ENCODE measurements at places on chromosomes 1 and 21. TPM values are rescaled to one million over a fixed set of nuclear protein-coding genes. Genes with fewer than 3 reads are reported as not detected.

- no peak for DNase-seq
- no peaks in the 10 kb centered on the region for H3K4me1 ChIP-seq
- H3K27ac ChIP-seq, result no peak overlapping the region
- no peaks in the 10 kb centered on the region for H3K27me3 ChIP-seq
These were observed 16.3 kb downstream of the LYPLAL1 start for GRCh38 chr1:219189952-219190351.

DNA sequence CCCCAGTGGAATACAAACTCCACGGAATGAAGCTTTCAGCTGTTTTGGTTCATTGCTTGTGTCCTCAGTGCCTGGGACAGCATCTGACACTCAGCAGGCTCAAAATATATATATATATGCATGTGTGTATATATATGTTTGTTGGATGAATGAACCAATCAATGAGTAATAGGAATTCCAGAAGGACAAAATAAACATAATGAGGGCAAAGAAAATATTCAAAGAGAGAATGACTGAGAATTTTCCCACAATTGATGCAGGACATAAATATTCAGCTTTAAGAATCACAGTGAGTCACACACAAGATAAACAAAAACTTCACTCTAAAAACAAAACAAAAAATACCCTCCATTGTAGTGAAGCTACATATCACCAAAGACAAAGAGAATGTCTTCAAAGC lies 64.0 kb downstream of the CHD5 start:
- no peak for DNase-seq
- no peaks in the 10 kb centered on the region for H3K36me3 ChIP-seq
- H3K27me3 ChIP-seq, result no peaks in the 10 kb centered on the region
- H3K4me3 ChIP-seq, result no peak overlapping the region

- peaks cover 32% of the 10 kb centered on the region for H3K4me1 ChIP-seq
- no peak overlapping the region for H3K4me3 ChIP-seq
- peak overlapping the region; percentile 93 for H3K27ac ChIP-seq
- H3K27me3 ChIP-seq, result no peaks in the 10 kb centered on the region
- H3K36me3 ChIP-seq, result no peaks in the 10 kb centered on the region
These were observed 34.6 kb downstream of the CFAP57 start for GRCh38 chr1:43206600-43207228.

GRCh38 chr1:184190616-184191015 lies 139.1 kb downstream of the TSEN15 start:
- DNase-seq, result no peak
- no peaks in the 10 kb centered on the region for H3K36me3 ChIP-seq
- H3K27ac ChIP-seq, result no peak overlapping the region
- H3K27me3 ChIP-seq, result no peaks in the 10 kb centered on the region

DNA sequence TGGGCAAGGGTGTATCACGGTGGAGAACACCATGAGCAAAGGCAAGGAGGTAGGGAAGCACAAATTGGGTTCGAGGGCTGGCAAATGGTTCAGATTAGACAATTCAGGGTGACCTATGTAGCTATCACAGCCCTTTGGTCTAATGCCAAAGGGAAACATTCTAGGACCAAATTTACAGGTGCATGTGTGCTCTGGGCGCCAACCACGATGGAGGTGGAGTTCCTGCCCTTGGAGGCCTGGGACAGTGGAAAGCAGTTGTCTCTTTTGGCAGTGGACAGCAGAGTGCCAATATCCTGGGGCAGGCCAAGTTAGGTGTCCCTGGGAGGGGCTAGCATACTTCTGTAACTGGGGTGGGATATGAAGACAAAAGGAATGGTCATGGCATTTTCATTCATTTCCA lies 40.1 kb downstream of the IGFN1 start:
- H3K27ac ChIP-seq, result no peak overlapping the region
- H3K4me1 ChIP-seq, result no peaks in the 10 kb centered on the region
- DNase-seq, result no peak
- no peaks in the 10 kb centered on the region for H3K36me3 ChIP-seq

GRCh38 chr1:94113589-94114226 lies 7.2 kb downstream of the ABCA4 start:
- H3K36me3 ChIP-seq, result no peaks in the 10 kb centered on the region
- H3K27me3 ChIP-seq, result no peaks in the 10 kb centered on the region
- H3K4me1 ChIP-seq, result peaks cover 43% of the 10 kb centered on the region
- DNase-seq, result no peak
- peak overlapping the region; percentile 63 for H3K27ac ChIP-seq
- no peak overlapping the region for H3K4me3 ChIP-seq

DNA sequence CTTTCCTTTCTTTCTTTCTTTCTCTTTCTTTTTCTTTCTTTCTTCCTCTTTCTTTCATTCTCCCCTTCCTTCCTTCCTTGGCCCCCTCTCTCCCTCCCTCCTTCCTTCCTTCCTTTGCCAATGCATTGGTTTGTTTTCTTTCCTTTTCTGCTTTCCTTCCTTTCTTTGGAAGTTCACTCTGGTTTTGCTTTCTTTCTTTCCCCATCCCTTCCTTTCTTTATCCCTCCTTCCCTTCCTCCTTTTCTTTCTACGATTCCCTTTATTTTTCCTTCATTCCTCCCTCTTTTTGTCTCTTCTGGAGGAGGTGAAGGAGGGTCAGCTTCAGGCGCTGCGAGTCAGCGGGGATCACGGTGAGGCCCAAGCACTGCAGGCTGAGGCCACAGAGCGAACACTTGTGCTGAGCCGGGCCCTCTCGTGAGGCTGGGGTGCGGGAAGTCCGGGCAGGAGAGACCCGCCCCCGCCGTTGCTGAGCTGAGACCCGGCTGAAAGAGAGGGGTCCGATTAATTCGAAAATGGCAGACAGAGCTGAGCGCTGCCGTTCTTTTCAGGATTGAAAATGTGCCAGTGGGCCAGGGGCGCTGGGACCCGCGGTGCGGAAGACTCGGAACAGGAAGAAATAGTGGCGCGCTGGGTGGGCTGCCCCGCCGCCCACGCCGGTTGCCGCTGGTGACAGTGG lies 1.5 kb downstream of the SIM2 start:
- H3K27ac ChIP-seq, result peak overlapping the region; percentile 74
- no peaks in the 10 kb centered on the region for H3K4me1 ChIP-seq
- no peaks in the 10 kb centered on the region for H3K36me3 ChIP-seq

GRCh38 chr1:228265167-228265566 lies 57.3 kb downstream of the OBSCN start:
- no peak for DNase-seq
- no peaks in the 10 kb centered on the region for H3K4me1 ChIP-seq
- no peak overlapping the region for H3K27ac ChIP-seq
- H3K4me3 ChIP-seq, result no peak overlapping the region
- H3K36me3 ChIP-seq, result no peaks in the 10 kb centered on the region

DNA sequence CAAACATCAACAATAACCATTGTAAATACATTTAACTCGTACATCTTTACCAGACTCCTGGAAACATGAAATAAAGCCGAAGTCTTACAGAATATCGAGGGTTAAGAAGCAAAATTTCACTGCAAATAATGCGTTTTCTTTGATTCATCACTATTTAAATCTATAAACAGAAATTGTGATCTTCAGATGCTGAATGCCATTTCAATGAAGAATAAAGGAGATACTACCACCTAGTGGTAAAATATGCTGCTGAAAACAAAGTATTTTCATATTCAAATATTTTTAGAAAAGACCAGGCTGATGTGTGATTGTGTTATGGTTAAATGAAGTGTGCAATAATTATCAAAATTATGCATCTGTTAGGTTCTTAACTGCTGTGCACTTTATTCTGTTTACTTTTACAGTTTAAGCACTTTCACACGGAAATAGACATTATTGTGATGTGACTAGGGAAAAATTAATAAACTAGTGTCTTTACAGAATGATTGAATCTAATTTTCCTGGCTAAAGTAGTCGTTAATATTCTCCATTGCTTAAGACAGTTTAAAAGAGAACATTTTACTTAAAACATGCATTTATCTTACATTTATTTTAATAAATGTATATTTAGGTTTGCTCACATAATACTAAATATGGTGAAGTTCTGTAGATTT lies 1093.1 kb downstream of the MRPL39 start:
- no peak overlapping the region for H3K27ac ChIP-seq
- no peaks in the 10 kb centered on the region for H3K36me3 ChIP-seq
- no peak for DNase-seq
- no peak overlapping the region for H3K4me3 ChIP-seq
- no peaks in the 10 kb centered on the region for H3K4me1 ChIP-seq

GRCh38 chr1:109906160-109906838 lies 4.3 kb upstream of the CSF1 start:
- H3K4me3 ChIP-seq, result no peak overlapping the region
- no peaks in the 10 kb centered on the region for H3K27me3 ChIP-seq
- peaks cover 4% of the 10 kb centered on the region for H3K4me1 ChIP-seq
- DNase-seq, result no peak

GRCh38 chr1:215603319-215603718 lies 36.2 kb downstream of the KCTD3 start:
- no peaks in the 10 kb centered on the region for H3K36me3 ChIP-seq
- peaks cover 35% of the 10 kb centered on the region for H3K4me1 ChIP-seq
- H3K27ac ChIP-seq, result peak overlapping the region; percentile 28
- no peak for DNase-seq

DNA sequence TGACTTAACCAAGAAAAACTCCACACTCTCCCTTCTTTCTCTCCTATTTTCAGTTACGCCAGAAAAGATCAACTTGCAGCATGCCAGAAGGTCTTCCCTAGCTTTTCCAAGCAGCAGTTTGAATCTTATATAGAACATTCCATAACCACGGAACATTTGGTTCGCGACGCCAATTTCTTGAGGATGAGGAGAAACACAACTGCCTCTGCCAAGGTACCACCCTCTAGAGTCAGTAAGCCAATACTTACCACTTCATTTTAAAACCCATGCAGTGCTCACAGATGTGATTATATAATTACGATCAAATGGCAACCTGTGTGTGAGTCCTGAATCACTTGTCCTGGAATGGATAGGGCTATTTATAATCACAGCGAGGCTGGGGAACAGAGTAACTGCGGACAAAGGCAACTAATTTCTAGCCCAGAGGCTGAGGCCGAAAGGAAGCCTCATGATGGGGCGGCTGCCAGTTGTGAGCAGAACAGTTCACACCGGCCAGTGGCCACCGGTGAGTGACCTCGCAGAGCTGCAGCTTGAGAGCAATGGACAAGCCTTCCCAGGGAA lies 43.2 kb upstream of the BACE2 start:
- no peak for DNase-seq
- no peak overlapping the region for H3K4me3 ChIP-seq
- H3K27ac ChIP-seq, result no peak overlapping the region
- H3K36me3 ChIP-seq, result no peaks in the 10 kb centered on the region
- H3K27me3 ChIP-seq, result no peaks in the 10 kb centered on the region

GRCh38 chr1:33048426-33048825 lies 11.7 kb upstream of the AK2 start:
- no peak overlapping the region for H3K4me3 ChIP-seq
- no peaks in the 10 kb centered on the region for H3K4me1 ChIP-seq
- no peak for DNase-seq
- H3K27me3 ChIP-seq, result no peaks in the 10 kb centered on the region
- no peak overlapping the region for H3K27ac ChIP-seq
- H3K36me3 ChIP-seq, result no peaks in the 10 kb centered on the region

DNA sequence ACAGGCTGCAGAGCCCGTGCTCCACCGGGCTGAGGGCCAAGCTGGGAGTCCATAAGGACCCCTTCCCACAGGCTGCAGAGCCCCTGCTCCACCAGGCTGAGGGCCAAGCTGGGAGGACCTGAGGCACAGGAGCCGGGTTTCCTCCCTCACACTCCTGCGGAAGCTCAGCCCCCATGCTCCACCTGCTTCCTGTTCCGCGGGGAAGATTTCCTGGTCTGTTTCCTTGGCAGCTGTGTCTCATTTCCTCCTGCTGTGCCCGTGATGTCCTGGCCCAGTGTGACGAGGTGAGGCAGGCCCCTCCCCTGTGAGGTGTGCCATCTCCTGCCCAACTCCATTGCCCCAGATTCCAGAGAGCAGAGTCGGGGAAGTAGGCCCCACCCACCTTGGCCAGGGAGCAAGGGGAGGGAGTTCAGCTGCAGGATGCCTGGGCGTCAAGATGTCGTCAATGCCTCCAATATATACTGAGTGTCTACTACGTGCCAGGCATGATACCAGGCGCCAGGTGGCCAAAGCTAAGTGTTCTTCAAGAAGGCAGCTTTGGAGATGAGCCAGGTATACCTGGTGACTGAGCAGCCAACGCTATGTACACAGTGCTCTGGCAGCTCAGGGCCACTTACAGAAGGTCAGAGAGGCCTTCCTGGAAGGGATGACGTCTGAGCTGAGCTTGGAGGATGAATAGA lies 58.8 kb downstream of the NAV1 start:
- H3K36me3 ChIP-seq, result no peaks in the 10 kb centered on the region
- H3K27ac ChIP-seq, result no peak overlapping the region
- no peaks in the 10 kb centered on the region for H3K27me3 ChIP-seq
- DNase-seq, result no peak

- H3K36me3 ChIP-seq, result no peaks in the 10 kb centered on the region
- H3K4me3 ChIP-seq, result no peak overlapping the region
- DNase-seq, result no peak
- H3K4me1 ChIP-seq, result no peaks in the 10 kb centered on the region
These were observed 14.0 kb downstream of the PRR9 start for GRCh38 chr1:153231363-153231762.

DNA sequence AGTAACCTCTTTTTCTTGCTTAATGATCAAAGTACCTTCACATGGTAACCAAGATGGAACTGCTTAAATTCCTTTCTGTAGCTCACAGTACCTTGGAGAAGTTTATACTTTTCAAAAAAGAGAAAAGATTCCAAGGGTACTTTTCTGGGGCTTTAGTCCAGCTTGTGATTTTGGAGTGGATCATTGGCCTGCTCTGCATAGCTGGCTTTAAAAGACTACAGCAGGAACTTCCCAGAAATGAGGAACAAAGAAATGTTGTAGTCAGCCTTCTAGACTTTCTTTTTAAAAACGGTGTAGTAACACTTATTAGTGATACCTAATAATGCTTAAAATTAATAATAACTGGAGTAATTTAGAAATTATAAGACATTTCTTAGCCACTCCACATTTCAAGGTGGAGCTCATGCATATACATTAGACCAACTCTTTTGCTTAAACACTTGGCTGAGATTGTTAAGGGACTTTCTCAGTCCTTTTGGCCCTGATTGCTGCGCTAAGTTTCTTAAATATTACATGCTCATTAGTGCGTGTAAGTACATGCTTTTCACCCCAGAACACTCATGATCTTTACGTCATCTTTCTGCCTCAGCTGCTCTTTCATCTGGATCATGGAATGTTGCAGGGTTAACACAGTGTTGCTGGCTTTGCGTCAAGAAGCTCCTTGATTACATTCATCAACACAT lies 57.3 kb downstream of the SDCCAG8 start:
- no peak overlapping the region for H3K27ac ChIP-seq
- no peaks in the 10 kb centered on the region for H3K36me3 ChIP-seq
- no peak overlapping the region for H3K4me3 ChIP-seq
- no peak for DNase-seq
- H3K27me3 ChIP-seq, result no peaks in the 10 kb centered on the region

DNA sequence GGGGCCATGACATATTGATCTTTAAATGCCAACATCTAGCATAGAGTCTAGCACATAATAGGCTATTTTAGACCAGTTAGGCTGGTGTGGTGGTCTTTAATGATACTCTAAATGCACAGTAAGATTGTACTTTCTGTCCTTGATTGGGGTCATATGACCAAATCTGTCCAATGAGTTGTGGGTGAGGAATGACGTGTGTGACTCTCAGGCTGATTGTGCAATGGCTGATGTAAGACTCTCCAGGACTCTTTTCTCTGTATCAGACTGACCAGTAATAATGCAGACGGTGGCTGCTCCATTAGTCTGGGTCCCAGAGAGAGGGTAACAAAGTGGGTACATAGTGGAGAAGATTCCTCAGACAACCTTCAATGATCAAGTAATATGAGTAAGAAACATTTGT lies 541.6 kb upstream of the CAMK1G start:
- no peak for DNase-seq
- no peaks in the 10 kb centered on the region for H3K27me3 ChIP-seq
- H3K4me1 ChIP-seq, result peaks cover 18% of the 10 kb centered on the region
- no peaks in the 10 kb centered on the region for H3K36me3 ChIP-seq

S100A1 gene
- total RNA-seq, result 18.1 TPM

CHIA gene
- total RNA-seq, result not detected

SERPINC1 gene
- 0.98 TPM for total RNA-seq

FNBP1L gene
- 33.4 TPM for total RNA-seq

LYPD8 gene
- total RNA-seq, result not detected

PBX1 gene
- total RNA-seq, result 101 TPM

PSEN2 gene
- 37.5 TPM for total RNA-seq

STUM gene
- 1.9 TPM for total RNA-seq

Measured in Caco-2 (cell line).